Vagina (tissue), 2 donors: ENCODE measurements at places on chromosomes 1 and 21.

- DNase-seq = peak; percentile 72
Measured at GRCh38 chr1:234593771-234594504, 16.0 kb downstream of the IRF2BP2 start.

- no peak for DNase-seq
Measured at GRCh38 chr1:59765011-59765730, 49.6 kb upstream of the HOOK1 start.

- no peak for DNase-seq
Measured at GRCh38 chr21:32844076-32844475, 72.5 kb upstream of the PAXBP1 start.

GRCh38 chr1:33168556-33169289 lies 13.1 kb downstream of the TRIM62 start:
- no peak for DNase-seq

GRCh38 chr1:89552471-89553081 lies 27.9 kb downstream of the LRRC8B start:
- no peak for DNase-seq

- no peak for DNase-seq
Measured at GRCh38 chr1:235399661-235400060, 32.4 kb downstream of the TBCE start.

GRCh38 chr1:21655259-21655658 lies 13.9 kb downstream of the RAP1GAP start:
- DNase-seq = no peak

DNA sequence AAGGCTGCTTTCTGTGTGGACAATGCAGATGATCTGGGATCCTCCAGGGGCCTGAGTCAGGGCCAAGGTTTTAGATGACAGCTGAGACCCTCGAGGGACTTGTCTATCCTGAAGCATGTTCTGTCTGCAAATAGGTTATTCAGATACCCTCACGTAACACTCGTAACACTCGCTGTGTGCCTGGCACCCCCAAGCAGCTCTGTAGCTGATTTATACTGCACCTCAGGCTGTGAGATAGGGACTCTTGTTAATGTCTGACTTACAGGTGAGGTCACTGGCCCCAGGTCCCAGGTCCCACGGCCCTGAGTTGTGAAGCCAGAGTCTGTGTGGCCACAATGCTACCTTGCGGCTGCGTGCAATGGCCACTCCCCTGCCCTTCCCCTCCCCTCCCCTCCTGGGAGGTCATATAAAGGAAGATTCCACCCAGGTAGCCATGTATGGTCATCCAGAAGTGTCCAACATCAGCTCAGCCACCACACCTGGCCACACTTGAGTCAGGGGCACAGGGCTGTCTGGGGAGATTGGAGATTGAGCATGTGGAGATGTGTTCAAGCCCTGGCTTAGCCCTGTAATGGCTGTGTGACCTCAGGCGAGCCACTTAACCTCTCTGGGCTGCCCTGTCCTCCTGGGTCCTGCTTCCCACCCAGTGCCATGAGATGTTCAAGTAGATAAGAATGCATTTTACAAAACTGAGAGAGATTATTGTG lies 687.7 kb downstream of the MATN1 start:
- peak; percentile 81 for DNase-seq

GRCh38 chr1:37807220-37807554 lies 403 bp upstream of the C1orf122 start:
- DNase-seq = no peak

DNA sequence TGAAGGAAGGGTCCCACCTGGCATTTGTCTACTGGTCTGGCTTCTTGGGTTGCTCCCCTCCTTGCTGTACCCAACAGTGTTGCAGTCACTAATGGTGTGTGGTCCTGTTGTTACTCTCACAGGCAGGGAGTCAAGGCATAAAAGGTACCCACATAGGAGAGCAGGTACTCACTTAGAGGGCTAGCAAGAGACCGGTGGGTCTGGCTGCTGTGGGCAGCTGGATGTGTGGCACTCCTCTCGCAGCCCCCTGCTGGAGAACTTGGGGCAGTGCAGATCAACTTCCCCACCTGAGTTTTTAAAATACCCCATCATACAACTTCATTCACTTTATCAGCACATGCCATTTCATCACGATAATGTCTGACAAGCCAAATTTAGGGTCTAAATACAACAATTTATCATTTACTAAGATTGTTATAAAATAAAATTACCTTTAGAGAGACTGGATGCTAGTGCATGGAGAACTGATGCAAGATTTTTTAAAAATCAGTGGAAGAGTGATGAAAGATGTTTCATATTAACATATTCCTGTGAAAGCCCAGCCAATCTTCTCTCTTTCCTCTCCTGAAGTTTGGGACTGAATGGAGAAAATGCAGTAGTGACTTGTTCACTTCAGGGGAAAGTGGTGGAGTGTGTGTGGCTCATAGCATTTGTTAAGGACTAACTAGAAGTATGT lies 42.8 kb downstream of the ACP6 start:
- no peak for DNase-seq

DNA sequence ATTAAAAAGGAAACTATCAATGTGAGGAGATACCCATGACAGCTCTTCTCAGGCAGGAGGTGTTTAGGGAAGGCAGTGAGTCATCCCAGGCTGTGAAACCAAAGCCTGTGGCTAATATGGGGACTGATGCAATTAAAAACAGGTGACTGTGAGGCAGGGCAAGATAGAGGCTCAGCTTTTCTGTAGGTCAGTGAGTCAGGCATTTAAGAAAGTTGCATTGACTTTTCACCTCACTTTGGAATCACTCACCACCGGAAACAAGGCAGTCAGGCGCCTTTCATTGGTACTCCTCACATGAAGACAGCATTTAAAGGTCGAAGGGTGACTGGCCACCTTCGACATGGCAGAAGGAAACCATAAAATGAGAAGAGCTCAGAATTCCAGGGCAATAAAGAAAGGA lies 54.5 kb downstream of the PAPPA2 start:
- DNase-seq = no peak

- DNase-seq = no peak
Measured at GRCh38 chr1:56444960-56445646, 134.3 kb downstream of the PLPP3 start.

GRCh38 chr1:162590101-162590500 lies 28.6 kb downstream of the UAP1 start:
- DNase-seq = no peak

DNA sequence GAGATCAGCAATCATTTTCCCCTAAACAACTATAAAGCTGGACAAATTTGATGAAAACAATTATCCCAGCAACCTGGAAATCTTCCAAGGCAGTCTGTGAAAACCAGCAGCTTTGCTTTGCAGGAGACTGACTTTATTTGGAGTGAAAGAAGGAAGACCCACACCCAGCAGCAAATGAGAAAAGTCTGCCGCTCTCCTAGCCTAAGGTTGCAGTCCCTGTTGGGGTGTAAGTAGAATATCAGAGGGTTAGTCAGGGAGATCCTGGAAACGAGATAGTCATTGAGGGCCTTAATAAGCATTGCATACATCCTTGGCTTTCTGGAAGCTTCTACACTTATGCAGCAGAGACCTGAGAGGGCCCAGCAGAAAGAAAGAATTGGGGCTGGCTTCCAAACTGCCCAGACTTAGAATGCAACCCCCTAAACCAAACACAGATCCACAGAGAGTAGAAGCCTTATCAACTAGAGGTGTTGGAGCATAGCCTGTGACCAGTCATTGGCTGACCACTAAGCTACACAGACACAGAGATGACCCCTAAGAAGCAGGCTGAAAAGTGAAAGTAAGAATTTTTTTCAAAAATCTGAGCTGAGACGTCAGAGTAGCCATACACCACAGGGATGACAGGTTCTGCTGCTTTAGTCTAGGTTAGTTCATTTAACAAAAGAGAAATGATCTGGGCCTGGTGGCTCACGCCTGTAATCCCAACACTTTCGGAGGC lies 98.3 kb downstream of the LYPLAL1 start:
- no peak for DNase-seq

DNA sequence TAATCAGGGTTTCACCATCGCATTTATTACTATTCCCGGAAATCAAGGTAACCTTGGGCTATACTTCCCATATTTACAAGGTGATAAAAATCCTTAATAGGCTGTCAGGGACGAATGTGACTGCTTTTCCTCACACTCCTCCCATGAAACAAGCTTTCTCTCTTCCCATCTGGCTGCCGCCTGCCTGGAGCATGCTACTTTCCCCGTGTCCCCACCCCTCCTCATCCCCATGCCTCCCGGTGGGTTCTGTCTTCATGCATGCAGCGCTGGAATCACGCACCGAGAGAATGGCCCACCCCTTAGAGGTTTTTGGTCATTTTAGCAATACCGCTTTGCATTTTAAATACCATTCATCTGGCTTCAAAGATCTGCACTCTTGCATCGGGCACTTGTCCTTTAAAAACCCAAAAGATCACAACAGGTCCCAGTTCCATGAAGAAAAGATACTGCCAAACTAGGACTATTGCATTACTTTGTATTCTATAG lies 339.1 kb downstream of the NTNG1 start:
- DNase-seq = no peak

- no peak for DNase-seq
Measured at GRCh38 chr1:11854519-11854918, 4.2 kb downstream of the NPPB start.

DNA sequence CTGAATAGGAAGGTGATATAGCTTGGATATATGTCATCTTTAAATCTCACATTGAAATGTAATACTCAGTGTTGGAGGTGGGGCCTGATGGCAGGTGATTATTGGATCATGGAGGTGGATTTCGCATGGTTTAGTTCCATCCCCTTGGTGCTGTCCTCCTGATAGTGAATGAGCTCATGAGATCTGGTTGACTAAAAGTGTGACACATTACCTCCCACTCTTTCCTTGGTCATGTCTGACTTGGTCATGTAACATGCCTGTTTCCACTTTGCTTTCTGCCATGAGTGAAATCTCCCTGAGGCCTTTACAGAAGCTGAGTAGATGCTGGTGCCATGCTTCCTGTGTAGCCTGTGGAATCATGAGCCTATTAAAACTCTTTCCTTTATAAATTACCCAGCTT lies 664.5 kb upstream of the NR5A2 start:
- no peak for DNase-seq

- no peak for DNase-seq
Measured at GRCh38 chr1:179329862-179330261, 35.9 kb upstream of the AXDND1 start.

DNA sequence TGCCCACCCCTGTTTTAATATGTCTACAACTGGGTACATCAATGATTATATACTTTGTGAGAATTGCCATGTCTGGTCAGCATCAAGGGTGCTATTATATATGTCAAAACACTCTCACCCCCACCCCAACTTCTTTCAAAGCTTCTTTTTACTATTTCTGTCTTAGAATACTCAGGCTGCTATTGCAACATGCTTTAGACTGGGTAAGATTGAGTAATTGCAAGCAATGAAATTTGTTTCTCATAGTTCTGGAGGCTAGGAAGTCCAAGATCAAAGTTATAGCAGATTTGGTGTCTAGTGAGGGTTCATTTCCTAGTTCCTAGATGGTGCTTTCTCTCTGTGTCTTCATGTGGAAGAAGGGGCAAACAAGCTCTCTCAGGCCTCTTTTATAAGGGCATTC lies 100.5 kb upstream of the KCNK1 start:
- no peak for DNase-seq

DNA sequence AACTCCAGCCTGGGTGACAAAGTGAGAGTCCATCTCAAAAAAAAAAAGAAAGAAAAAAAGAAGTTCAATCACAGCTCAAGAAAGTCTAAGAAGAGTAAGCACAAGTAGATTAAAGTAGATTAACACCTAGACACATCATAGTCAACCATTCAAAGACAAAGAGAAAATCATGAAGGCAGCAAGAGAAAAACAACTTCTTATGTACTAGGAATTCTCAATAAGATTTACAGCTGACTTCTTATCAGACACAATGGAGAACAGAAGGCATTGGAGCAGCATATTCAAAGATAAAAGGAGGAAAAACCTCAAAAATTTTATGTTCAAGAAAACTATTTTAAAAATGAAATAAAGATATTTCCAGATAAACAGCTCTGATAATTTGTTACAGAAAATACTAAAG lies 147.3 kb downstream of the LBR start:
- DNase-seq = no peak

DNA sequence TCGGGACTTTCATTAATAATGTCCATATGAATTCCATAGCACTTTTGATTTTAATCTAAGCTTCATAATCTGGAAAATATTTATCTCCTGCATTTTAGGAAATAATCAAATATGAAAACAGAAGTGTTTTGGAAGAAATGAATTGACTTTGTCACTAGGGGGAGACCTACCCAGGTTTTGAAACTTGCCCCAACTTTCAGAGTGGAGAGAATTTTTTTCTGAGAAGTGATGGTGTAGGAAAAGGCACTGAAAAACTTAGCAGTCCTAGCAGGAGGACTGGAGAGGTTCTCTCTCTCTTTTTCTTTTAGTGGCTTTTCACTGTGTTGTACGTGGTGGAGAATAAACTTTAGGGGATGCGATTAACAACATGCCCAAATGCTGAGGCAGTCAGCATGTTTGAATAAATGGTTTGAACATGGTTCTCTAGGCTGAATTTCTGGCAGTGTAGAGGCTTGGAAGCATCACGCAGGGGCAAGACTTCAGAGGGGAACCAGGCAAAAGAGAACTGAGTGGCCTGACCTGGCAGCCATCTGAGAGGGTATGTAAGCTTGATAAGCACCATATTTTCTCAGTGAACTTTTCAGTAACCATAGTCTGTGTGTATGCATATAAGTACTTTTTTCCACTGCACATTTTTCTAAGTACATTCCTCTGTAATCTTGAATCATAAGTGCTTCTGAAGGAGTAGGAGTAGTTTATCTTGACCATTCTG lies 68.3 kb upstream of the NEK7 start:
- no peak for DNase-seq

- no peak for DNase-seq
Measured at GRCh38 chr1:235583511-235584001, 66.0 kb downstream of the GNG4 start.

DNA sequence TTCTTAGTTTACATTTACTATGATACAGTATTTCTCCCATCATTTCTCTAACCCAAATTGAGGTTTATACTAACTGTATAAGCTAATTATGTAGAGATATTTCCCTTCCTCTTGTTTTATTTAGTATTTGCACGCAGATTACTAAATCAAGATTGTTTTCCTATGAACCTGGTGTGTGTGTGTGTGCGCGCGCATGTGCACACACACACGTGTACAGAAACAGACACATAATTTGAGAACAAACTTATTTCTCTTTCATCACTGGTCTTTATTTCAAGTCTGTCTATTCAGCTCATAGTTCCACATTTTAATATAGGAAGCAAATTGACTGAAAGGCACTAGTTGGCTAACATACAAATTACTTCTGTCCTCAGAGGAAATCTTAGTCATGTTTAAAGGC lies 19.7 kb upstream of the COL24A1 start:
- no peak for DNase-seq
